Suprapubic skin (tissue), 4 donors: ENCODE measurements at places on chromosomes 4 and X. TPM values are rescaled to one million over a fixed set of nuclear protein-coding genes. Genes with fewer than 3 reads are reported as not detected.

DNA sequence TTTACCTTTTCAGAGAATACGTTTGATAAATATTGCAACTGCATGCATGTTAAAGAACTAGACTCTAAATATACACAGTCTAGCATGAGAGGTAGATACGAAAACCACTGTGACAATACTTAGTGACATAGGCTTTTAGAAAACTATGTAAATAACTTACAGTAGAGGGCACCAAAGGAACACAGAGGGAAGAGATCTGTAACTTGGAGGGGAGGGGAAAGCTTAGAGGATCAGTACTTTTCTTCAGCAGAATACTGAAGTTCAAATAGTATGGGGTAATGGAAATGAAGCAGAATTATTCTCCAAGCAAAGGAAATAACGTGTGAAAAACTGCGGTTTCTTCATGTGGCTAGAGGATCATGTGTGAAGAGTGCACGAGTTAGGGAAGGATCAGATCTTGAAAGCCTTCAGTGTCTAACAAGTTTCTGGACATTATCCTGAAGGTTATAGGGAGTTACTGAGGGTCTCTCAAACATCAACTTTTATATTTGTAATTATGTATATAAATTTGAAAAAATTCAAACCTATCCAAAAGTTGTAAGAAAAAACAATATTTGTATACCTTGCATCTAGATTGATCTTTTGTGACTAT is 264.3 kb downstream of the NPFFR2 start:
- no peak overlapping the region for H3K27ac ChIP-seq
- H3K4me3 ChIP-seq: no peak overlapping the region
- no peak for DNase-seq
- no peaks in the 10 kb centered on the region for H3K4me1 ChIP-seq

Gene GAGE12J
- not detected for total RNA-seq

- H3K4me3 ChIP-seq: peak overlapping the region; percentile 52
- peaks cover 6% of the 10 kb centered on the region for H3K4me1 ChIP-seq
- H3K27ac ChIP-seq: peak overlapping the region; percentile 81
- DNase-seq: no peak
- H3K27me3 ChIP-seq: no peaks in the 10 kb centered on the region
These were observed 1.6 kb upstream of the PCDH18 start for GRCh38 chr4:137533855-137534254.

GRCh38 chr4:84126061-84126787 is 372.9 kb downstream of the NKX6-1 start:
- H3K36me3 ChIP-seq: no peaks in the 10 kb centered on the region
- no peak overlapping the region for H3K27ac ChIP-seq
- no peak for DNase-seq
- H3K4me1 ChIP-seq: no peaks in the 10 kb centered on the region

Gene LEF1
- 7.2 TPM for total RNA-seq

DNA sequence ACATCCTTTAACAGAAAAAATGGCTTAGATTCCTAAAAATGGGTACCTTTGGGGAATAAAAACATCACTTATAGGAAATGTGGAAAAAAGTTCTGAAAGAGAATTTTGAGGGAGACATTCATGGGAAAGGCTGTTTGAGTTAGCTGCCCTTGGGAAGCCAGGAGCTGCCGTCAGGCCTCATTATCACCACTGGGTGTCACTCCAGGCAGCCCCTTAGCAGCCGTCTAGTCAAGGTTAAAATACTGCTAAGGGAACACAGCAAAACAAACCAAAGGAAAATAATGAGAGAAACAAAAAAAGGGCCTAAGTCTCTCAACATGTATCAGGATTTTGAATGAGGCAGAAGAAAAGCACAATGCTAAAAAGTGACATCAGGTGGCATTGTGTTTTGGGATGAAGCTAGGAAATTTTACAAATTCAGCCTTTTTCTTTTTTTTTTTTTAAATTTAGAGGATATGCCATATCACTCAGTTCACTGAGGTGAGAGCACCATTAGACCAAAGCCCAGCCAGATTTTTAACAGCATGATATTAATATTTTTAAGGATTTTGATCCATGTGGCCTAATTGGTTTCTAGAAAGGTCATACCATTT is 235.3 kb downstream of the GPAT3 start:
- no peaks in the 10 kb centered on the region for H3K36me3 ChIP-seq
- DNase-seq: no peak
- H3K4me3 ChIP-seq: no peak overlapping the region
- H3K27ac ChIP-seq: no peak overlapping the region
- H3K4me1 ChIP-seq: no peaks in the 10 kb centered on the region
- H3K27me3 ChIP-seq: no peaks in the 10 kb centered on the region

DNA sequence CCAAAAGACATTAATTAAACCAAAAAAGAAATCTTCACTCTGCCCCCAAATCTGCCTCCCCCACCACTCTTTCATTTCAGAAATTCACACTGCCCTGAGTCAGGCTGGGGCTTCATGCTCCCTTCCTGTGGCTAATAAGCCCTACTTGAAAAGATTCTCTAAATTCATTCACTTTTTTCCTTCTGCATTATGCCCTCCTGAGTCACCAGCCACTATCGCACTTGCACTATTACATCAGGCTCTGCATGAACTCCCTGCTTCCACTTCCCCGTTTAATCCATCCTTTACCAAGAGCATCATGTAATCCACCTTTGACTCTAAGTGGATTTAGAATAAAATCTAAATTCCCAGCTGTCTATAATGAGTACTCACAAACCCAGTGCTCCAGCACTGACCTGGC is 295.4 kb upstream of the KLF3 start:
- peaks cover 25% of the 10 kb centered on the region for H3K4me1 ChIP-seq
- no peak overlapping the region for H3K4me3 ChIP-seq
- H3K27me3 ChIP-seq: no peaks in the 10 kb centered on the region
- no peaks in the 10 kb centered on the region for H3K36me3 ChIP-seq

- no peaks in the 10 kb centered on the region for H3K4me1 ChIP-seq
- no peaks in the 10 kb centered on the region for H3K36me3 ChIP-seq
- no peaks in the 10 kb centered on the region for H3K27me3 ChIP-seq
- H3K4me3 ChIP-seq: no peak overlapping the region
- H3K27ac ChIP-seq: no peak overlapping the region
- DNase-seq: no peak
These were observed 405.3 kb upstream of the FAT1 start for GRCh38 chr4:187128976-187129375.

Gene AMBN
- 0.68 TPM for total RNA-seq

Gene AFM
- total RNA-seq: not detected

Gene F11
- total RNA-seq: not detected

DNA sequence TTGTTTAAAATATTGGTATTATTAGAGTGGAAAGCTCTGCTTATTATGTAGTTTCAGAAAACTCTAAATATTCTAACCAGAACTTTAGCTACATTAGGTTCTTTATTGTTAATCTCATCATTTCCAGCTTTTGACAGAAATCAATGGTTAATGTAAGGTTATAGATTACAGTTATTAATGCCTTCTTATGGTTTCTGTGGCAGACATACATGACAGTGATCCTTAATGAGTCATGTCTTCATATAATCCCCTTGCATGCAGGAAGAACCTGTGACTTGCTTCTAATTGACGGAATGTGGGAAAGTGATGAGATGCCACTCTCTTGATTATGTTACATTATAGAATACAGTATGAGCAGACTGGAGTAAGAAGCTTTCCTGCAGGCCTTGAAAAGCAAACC is 23.5 kb downstream of the KLHL8 start:
- no peak overlapping the region for H3K27ac ChIP-seq
- H3K36me3 ChIP-seq: no peaks in the 10 kb centered on the region
- no peaks in the 10 kb centered on the region for H3K4me1 ChIP-seq
- H3K27me3 ChIP-seq: no peaks in the 10 kb centered on the region

DNA sequence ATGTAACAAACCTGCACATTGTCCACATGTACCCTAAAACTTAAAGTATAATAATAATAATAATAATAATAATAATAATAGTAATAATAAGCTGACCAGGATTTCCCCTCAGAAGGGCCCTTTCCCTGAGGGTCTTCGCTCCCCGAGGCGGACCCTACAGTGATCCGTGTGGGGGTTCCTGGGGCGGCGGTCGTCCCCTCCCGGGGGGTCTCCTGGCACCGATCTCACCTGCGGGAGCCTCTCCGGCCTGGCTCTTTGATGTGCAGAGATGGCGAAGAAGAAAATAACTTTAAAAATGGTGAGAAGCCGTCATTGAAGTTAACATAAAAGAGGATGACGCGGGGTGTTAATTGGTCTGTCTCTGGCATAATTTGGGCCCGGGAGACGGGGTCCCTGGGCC is 48.2 kb upstream of the PPP2R3B start:
- DNase-seq: no peak
- H3K27ac ChIP-seq: no peak overlapping the region
- peaks cover 20% of the 10 kb centered on the region for H3K27me3 ChIP-seq
- H3K4me3 ChIP-seq: no peak overlapping the region
- peaks cover 11% of the 10 kb centered on the region for H3K4me1 ChIP-seq
- H3K36me3 ChIP-seq: no peaks in the 10 kb centered on the region

Gene PPBP
- total RNA-seq: not detected

- peaks cover 7% of the 10 kb centered on the region for H3K4me1 ChIP-seq
- no peaks in the 10 kb centered on the region for H3K36me3 ChIP-seq
- no peaks in the 10 kb centered on the region for H3K27me3 ChIP-seq
- H3K4me3 ChIP-seq: no peak overlapping the region
- H3K27ac ChIP-seq: no peak overlapping the region
These were observed 190.9 kb upstream of the BANK1 start for GRCh38 chr4:101599620-101600019.

- H3K4me3 ChIP-seq: no peak overlapping the region
- no peak overlapping the region for H3K27ac ChIP-seq
- H3K36me3 ChIP-seq: no peaks in the 10 kb centered on the region
- no peak for DNase-seq
These were observed 212.7 kb downstream of the SLIT2 start for GRCh38 chr4:20464381-20464780.

Gene SHROOM3
- 30.4 TPM for total RNA-seq

GRCh38 chrX:68941385-68941952 is 112.6 kb downstream of the EFNB1 start:
- H3K27me3 ChIP-seq: no peaks in the 10 kb centered on the region
- H3K4me1 ChIP-seq: peaks cover 2% of the 10 kb centered on the region
- DNase-seq: no peak
- no peaks in the 10 kb centered on the region for H3K36me3 ChIP-seq
- no peak overlapping the region for H3K4me3 ChIP-seq
- no peak overlapping the region for H3K27ac ChIP-seq

GRCh38 chr4:168440442-168441264 is 39.6 kb downstream of the DDX60L start:
- no peaks in the 10 kb centered on the region for H3K27me3 ChIP-seq
- H3K27ac ChIP-seq: no peak overlapping the region
- no peaks in the 10 kb centered on the region for H3K4me1 ChIP-seq
- peaks cover 4% of the 10 kb centered on the region for H3K36me3 ChIP-seq
- no peak for DNase-seq

DNA sequence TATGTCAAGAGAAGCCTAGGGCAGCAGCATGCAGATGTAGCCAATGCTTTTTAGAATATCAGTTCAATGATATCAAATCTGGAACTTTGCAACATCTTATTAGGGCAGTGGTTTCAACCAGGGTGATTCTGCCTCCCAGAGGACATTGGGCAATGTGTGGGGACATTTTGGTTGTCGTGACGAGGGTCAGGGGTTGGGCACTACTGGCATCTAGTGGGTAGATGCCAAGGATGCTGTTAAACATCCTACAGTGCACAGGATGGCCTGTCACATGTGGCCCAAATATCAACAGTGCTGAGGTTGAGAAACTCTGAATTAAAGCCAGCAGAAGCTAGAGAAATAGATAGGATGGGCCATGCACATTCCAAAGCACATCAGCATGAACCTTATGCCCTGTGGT is 152.3 kb downstream of the AMELX start:
- no peaks in the 10 kb centered on the region for H3K27me3 ChIP-seq
- H3K36me3 ChIP-seq: no peaks in the 10 kb centered on the region
- DNase-seq: no peak
- H3K4me1 ChIP-seq: peaks cover 2% of the 10 kb centered on the region
- no peak overlapping the region for H3K27ac ChIP-seq
- no peak overlapping the region for H3K4me3 ChIP-seq

GRCh38 chrX:106931831-106932491 is 11.8 kb downstream of the CLDN2 start:
- no peaks in the 10 kb centered on the region for H3K36me3 ChIP-seq
- H3K27me3 ChIP-seq: no peaks in the 10 kb centered on the region
- H3K4me3 ChIP-seq: no peak overlapping the region
- H3K4me1 ChIP-seq: no peaks in the 10 kb centered on the region
- H3K27ac ChIP-seq: no peak overlapping the region

GRCh38 chr4:102344520-102344953 is 745 bp downstream of the SLC39A8 start:
- H3K4me3 ChIP-seq: peak overlapping the region; percentile 80
- H3K36me3 ChIP-seq: no peaks in the 10 kb centered on the region
- peak overlapping the region; percentile 85 for H3K27ac ChIP-seq
- no peaks in the 10 kb centered on the region for H3K27me3 ChIP-seq

Gene ODAPH
- total RNA-seq: not detected

GRCh38 chrX:39819921-39820849 is 277.6 kb downstream of the BCOR start:
- H3K27me3 ChIP-seq: no peaks in the 10 kb centered on the region
- no peak for DNase-seq
- peaks cover 6% of the 10 kb centered on the region for H3K4me1 ChIP-seq
- no peak overlapping the region for H3K27ac ChIP-seq

DNA sequence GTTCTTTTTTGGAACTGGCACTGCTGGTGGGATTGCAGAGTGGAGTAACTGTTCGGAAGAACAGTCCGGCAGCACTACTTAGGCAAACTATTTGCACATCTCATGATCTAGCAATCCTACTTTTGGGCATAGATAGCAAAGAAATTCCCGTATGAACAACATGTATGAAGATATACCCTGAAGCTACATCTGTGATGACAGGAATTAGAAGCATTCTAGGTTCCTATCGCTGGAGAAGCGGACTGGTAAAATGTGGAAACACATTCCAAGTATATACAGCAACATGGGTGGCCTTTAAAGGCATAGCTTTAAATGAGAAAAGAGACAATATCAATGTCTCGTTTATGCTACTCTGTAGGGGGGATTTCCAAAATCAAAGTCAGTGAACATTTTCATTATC is 3.1 kb downstream of the DCAF16 start:
- H3K4me1 ChIP-seq: peaks cover 56% of the 10 kb centered on the region
- H3K27ac ChIP-seq: no peak overlapping the region
- no peaks in the 10 kb centered on the region for H3K27me3 ChIP-seq

- no peaks in the 10 kb centered on the region for H3K27me3 ChIP-seq
- no peak overlapping the region for H3K27ac ChIP-seq
- H3K36me3 ChIP-seq: no peaks in the 10 kb centered on the region
- H3K4me1 ChIP-seq: no peaks in the 10 kb centered on the region
- no peak for DNase-seq
These were observed 502.7 kb upstream of the SMIM31 start for GRCh38 chr4:164251257-164251656.

DNA sequence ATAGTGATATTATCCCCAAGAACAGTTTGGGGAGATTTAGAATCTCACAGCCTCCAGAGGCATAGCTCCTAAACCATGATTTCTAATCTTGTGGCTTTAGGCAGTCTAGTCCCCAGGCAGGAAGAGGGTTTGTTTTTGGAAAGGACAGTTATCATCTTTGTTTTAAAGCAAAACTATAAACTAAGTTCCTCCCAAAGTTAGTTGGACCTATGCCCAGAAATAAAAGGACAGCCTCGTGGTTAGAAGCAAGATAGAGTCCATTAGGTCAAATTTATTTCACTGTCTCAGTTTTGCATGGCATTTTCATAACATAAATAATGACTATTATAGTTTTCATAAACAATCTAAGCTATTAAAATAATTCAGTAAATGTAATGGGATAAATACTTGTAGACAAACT is 120.5 kb downstream of the MAGEC2 start:
- no peaks in the 10 kb centered on the region for H3K27me3 ChIP-seq
- no peak overlapping the region for H3K27ac ChIP-seq
- no peaks in the 10 kb centered on the region for H3K36me3 ChIP-seq
- H3K4me1 ChIP-seq: no peaks in the 10 kb centered on the region
- no peak for DNase-seq
- no peak overlapping the region for H3K4me3 ChIP-seq
